ENCODE measurements at places on chromosomes 6 and 20. TPM values are rescaled to one million over a fixed set of nuclear protein-coding genes. Genes with fewer than 3 reads are reported as not detected.

DNA sequence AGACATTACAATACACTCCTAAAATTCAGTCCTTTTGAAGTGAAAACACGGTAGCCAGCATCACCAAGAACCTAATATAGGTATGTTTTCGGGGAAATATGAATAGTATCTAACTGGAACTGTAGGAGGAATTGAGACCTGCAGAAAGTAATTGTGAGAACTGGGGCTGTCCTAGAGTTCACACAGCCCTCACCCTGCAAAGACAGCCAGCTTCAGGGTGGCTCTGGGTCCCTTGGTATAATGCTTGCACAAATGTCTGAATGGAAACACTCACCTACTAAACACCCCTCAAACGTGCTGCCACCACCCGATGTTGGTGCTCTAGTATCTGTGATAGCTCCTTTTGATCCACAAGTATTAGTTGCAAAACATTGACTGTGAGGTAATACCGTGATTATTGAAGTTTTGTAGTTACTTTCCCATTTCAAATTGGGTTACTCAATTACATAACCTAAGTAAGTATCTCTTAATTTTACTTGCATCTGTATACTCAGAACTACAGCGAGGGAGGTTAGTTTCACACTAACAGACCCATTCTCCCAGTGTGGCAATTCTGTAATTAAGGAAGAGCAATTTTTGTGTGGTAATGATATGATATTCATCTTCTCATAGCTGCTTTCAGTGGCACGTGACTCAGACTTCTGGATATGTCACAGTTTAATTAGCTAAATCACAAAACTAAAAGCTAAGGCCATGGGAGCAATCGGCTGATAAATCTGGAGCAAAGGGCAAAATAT lies 129.5 kb downstream of the INSM1 start:
- H3K4me1 ChIP-seq: no peaks in the 10 kb centered on the region
- H3K27me3 ChIP-seq: no peaks in the 10 kb centered on the region
- no peak overlapping the region for H3K4me3 ChIP-seq
- no peak overlapping the region for H3K27ac ChIP-seq
- no peak for DNase-seq

- no peak overlapping the region for H3K27ac ChIP-seq
- H3K4me3 ChIP-seq: no peak overlapping the region
- no peaks in the 10 kb centered on the region for H3K36me3 ChIP-seq
- H3K27me3 ChIP-seq: no peaks in the 10 kb centered on the region
These were observed 890.3 kb downstream of the C6orf118 start for GRCh38 chr6:164419099-164419498.

GRCh38 chr6:145238787-145239186 lies 496.5 kb downstream of the EPM2A start:
- H3K27ac ChIP-seq: no peak overlapping the region
- DNase-seq: no peak
- no peaks in the 10 kb centered on the region for H3K27me3 ChIP-seq
- H3K36me3 ChIP-seq: no peaks in the 10 kb centered on the region

- H3K4me1 ChIP-seq: no peaks in the 10 kb centered on the region
- H3K4me3 ChIP-seq: no peak overlapping the region
- H3K36me3 ChIP-seq: no peaks in the 10 kb centered on the region
- DNase-seq: no peak
These were observed 8.3 kb downstream of the MTCL3 start for GRCh38 chr6:127510876-127511275.

- peaks cover 42% of the 10 kb centered on the region for H3K27me3 ChIP-seq
- no peaks in the 10 kb centered on the region for H3K4me1 ChIP-seq
- no peak overlapping the region for H3K4me3 ChIP-seq
- no peak for DNase-seq
- H3K36me3 ChIP-seq: no peaks in the 10 kb centered on the region
- H3K27ac ChIP-seq: no peak overlapping the region
These were observed 78.3 kb upstream of the CLDN20 start for GRCh38 chr6:155185544-155185943.

GRCh38 chr6:119653329-119653728 lies 303.8 kb upstream of the MAN1A1 start:
- peaks cover 3% of the 10 kb centered on the region for H3K4me1 ChIP-seq
- H3K27ac ChIP-seq: no peak overlapping the region
- H3K36me3 ChIP-seq: no peaks in the 10 kb centered on the region
- no peak for DNase-seq
- H3K4me3 ChIP-seq: no peak overlapping the region

GRCh38 chr6:51077821-51078518 lies 259.3 kb downstream of the TFAP2B start:
- H3K4me3 ChIP-seq: no peak overlapping the region
- H3K27me3 ChIP-seq: no peaks in the 10 kb centered on the region
- no peak overlapping the region for H3K27ac ChIP-seq
- DNase-seq: no peak
- H3K36me3 ChIP-seq: no peaks in the 10 kb centered on the region

GRCh38 chr20:13458860-13459451 lies 179.8 kb downstream of the TASP1 start:
- H3K4me1 ChIP-seq: no peaks in the 10 kb centered on the region
- no peaks in the 10 kb centered on the region for H3K27me3 ChIP-seq
- no peaks in the 10 kb centered on the region for H3K36me3 ChIP-seq
- no peak overlapping the region for H3K27ac ChIP-seq

DNA sequence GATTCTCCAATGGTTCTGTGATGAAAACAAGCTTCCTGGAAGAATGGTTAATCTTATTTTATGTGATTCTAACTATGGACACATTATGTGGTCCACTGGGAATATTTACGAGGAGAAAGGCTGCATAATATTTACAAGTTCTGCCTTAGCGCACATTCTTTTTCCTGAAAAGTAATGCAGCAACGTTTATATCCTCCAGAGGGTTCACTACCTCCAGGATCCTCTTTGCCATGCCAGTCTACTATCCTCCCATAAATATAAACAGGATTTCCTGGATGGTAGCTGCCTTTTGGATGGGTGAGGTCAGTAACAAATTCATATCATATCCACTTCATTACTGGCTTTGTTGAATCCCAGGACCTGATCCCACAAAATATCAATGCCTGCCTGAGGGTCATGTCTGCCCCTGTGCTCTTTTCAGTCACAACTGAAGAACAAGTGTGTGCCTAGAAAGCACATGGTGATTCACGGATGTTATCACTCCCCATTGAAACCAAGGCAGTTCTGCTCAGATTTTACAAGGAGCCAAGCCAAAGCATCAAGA lies 30.4 kb downstream of the ADGRF5 start:
- DNase-seq: no peak
- no peak overlapping the region for H3K27ac ChIP-seq
- H3K4me1 ChIP-seq: no peaks in the 10 kb centered on the region
- no peaks in the 10 kb centered on the region for H3K27me3 ChIP-seq

DNA sequence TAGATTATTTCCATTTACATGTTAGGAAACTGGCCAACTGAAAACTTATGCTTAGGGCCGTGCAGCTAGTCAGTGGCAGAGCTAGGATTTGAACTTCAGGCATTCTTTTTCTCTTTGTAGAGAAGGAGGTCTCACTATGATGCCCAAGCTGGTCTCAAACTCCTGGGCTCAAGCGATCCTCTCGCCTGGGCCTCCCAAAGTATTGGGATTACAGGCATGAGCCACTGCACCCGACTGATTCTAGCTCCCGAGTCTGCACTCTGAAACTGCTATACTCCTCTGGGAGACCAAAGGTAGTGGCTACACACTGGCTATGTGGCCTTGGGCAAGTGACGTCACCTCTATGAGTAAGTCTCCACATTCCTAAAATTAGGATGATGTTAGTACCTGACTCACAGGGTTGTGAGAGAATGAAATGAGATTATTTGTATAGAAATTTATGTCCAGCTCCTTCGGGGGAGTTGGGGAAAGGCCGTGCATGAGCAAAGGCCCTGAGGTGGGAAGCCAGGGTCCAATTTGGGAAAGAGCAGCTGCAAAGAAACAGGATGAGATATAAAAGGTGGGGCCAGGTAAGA lies 6.4 kb downstream of the PLTP start:
- peaks cover 16% of the 10 kb centered on the region for H3K4me1 ChIP-seq
- H3K27me3 ChIP-seq: no peaks in the 10 kb centered on the region
- H3K27ac ChIP-seq: no peak overlapping the region
- peaks cover 22% of the 10 kb centered on the region for H3K36me3 ChIP-seq

GRCh38 chr6:16760516-16761470 lies at the start of gene ATXN1:
TSS of gene ATXN1 (minus strand) at chr6:16761460.
- peaks cover 13% of the 10 kb centered on the region for H3K27me3 ChIP-seq
- no peaks in the 10 kb centered on the region for H3K4me1 ChIP-seq
- H3K27ac ChIP-seq: peak within 1 kb of the TSS; percentile 55
- H3K36me3 ChIP-seq: no peaks in the 10 kb centered on the region
- DNase-seq: peak; percentile 56

GRCh38 chr6:33652002-33652401 lies 30.9 kb downstream of the ITPR3 start:
- no peaks in the 10 kb centered on the region for H3K4me1 ChIP-seq
- peaks cover 42% of the 10 kb centered on the region for H3K36me3 ChIP-seq

DNA sequence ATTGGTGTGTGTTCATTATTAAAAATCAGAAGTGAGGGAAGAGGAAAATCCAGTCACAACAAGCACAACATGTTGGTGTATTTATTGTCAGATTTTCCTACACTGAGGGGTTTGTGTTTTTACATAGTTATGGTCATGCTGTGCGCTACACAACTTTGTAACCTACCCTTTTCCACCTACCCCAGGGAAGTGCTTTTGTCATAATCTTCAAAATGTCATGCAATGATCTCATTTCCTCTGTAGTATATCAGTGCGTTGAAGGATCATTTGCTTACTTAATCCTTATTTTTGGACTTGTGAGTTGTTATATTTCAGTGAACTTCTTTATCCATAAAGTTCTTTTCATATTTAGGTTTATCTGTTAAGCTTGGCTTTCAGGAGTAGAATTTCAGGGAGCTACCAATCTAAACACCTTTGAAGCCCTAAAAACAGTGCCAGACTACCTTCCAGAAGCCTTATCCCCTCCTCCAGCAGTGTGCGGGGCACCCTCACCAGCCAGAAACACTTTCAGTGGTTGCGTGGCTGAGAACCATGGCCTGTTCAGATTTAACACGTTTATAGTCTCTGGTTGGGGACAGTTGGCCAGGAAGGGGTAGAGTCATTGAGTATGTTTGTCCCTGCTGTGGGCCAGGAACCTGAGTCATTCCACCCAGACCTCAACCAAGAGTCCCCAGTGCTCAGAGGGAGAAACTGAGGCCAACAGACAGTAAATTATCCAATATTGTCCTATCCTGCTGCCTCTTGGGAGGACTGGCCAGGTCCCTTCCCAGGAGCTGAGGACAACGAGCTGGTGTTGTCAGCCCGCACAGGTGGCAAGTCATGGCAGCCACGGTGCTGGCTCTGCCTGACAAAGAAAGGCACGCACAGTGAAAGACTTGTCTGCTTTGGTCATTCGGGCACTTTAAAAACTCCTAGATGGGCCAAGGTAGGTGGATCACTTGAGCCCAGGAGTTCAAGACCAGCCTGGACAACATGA lies 40.3 kb downstream of the STK35 start:
- H3K27me3 ChIP-seq: no peaks in the 10 kb centered on the region
- no peak for DNase-seq
- peaks cover 4% of the 10 kb centered on the region for H3K36me3 ChIP-seq
- H3K27ac ChIP-seq: no peak overlapping the region
- no peak overlapping the region for H3K4me3 ChIP-seq

- peaks cover 20% of the 10 kb centered on the region for H3K27me3 ChIP-seq
- H3K27ac ChIP-seq: no peak overlapping the region
These were observed 42.8 kb downstream of the HEBP2 start for GRCh38 chr6:138446821-138447220.

GRM1 gene
- not detected for total RNA-seq

RIMS1 gene
- not detected for total RNA-seq

CCN2 gene
- 0.40 TPM for total RNA-seq

NMBR gene
- not detected for total RNA-seq

NRM gene
- 32.9 TPM for total RNA-seq

KCNG1 gene
- total RNA-seq: 1.5 TPM

HLA-DQB2 gene
- not detected for total RNA-seq

EYA4 gene
- not detected for total RNA-seq

GNAS-AS1 gene
- total RNA-seq: 1.3 TPM

All from K562 (cell line).